Stimulated activated CD4-positive, alpha-beta T cell treated with anti-CD3 and anti-CD28 coated beads, Interleukin-12 subunit alpha, Interleukin-12 subunit beta, amount 100 ng/mL, for 24 hours (primary cell): ENCODE measurements at places on chromosomes 5 and 9.

- no peak for DNase-seq
Observed at GRCh38 chr5:124059200-124059599, 547.2 kb downstream of the CSNK1G3 start.

- DNase-seq: no peak
Observed at GRCh38 chr5:72561148-72561972, 54.1 kb upstream of the ZNF366 start.

DNA sequence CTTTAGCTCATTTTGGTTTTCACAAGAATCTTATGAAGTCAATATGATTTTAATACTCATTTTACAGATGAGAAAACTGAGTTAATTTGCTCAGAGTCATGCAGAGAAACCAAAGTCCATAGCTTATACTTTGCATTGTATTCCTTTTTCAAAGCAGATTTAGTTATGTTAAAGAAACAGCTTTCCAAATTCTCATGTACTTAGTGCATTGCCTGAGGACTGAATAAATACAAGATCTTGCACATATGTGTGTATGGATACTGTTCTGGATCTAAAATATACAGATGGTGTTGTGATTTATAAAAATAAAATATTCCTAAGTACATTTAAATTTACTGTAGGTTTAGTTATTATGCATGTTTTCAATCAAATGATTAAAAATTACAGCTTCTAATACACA, 43.5 kb upstream of the CD180 start:
- DNase-seq: no peak

GRCh38 chr9:135340143-135340655, 139.4 kb upstream of the PPP1R26 start:
- no peak for DNase-seq

DNA sequence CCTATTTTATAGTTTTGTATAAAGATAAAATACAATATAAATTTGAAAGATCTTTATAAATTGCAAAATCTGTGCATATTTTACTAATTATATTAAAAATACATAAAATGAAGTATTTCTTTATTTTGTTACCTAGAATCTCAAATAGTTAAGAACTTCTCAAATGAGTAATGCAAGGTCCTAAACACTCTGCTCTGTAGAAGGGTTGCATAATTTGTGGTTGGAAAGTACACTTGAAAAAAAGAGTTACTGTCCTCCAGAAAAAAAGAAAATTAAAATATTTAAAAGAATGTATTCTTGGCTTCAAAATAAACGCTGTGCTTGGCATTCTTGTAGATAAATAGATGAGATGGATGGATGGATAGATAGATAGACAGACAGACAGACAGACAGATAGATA, 428.8 kb upstream of the CDH6 start:
- DNase-seq: no peak

GRCh38 chr9:120875643-120875953, 1.4 kb downstream of the PHF19 start:
- DNase-seq: no peak

- no peak for DNase-seq
Observed at GRCh38 chr9:91818225-91818585, 131.8 kb downstream of the ROR2 start.

GRCh38 chr9:96135753-96136290, 166.2 kb downstream of the HSD17B3 start:
- DNase-seq: no peak

GRCh38 chr9:98944734-98945074, 997 bp downstream of the COL15A1 start:
- no peak for DNase-seq

GRCh38 chr9:15755660-15756059, 202.8 kb downstream of the CCDC171 start:
- no peak for DNase-seq

- DNase-seq: no peak
Observed at GRCh38 chr9:36679710-36680109, 107.0 kb downstream of the MELK start.

- DNase-seq: no peak
Observed at GRCh38 chr5:132461569-132462070, 29.0 kb downstream of the IRF1 start.

GRCh38 chr5:153711755-153712154, 221.3 kb downstream of the GRIA1 start:
- DNase-seq: no peak

- no peak for DNase-seq
Observed at GRCh38 chr5:68033029-68033428, 182.5 kb upstream of the PIK3R1 start.

- no peak for DNase-seq
Observed at GRCh38 chr9:122835313-122835731, 6.9 kb upstream of the PDCL start.

GRCh38 chr5:173657741-173658356, 41.4 kb upstream of the BOD1 start:
- DNase-seq: no peak

- DNase-seq: no peak
Observed at GRCh38 chr5:134459010-134459403, 47.3 kb upstream of the CDKN2AIPNL start.

GRCh38 chr5:151253605-151253950, 593 bp downstream of the GM2A start:
- DNase-seq: no peak

DNA sequence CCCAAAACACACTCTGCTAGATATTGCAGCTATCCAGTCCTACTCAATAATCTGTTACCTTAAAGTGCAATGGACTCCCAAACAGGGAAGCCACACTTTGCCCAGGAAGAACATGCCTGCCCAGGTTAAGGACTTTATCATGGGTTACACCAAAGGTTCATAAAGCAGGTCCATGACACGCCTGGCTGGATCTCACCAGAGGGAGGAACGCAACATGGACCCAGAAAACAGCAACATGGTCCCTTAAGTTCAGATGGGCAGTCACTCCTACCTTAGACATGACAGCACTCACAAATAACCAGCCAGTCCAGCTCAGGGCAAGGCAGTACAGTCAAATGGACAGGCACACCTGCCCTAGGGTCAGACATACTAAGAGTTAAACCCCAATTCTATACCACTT, 3.8 kb downstream of the P4HA2 start:
- no peak for DNase-seq

GRCh38 chr9:75914883-75915452, 24.5 kb downstream of the PCSK5 start:
- DNase-seq: no peak

- DNase-seq: no peak
Observed at GRCh38 chr9:116697362-116697761, 10.3 kb downstream of the TRIM32 start.

- no peak for DNase-seq
Observed at GRCh38 chr9:68416936-68417564, 60.6 kb downstream of the PGM5 start.

DNA sequence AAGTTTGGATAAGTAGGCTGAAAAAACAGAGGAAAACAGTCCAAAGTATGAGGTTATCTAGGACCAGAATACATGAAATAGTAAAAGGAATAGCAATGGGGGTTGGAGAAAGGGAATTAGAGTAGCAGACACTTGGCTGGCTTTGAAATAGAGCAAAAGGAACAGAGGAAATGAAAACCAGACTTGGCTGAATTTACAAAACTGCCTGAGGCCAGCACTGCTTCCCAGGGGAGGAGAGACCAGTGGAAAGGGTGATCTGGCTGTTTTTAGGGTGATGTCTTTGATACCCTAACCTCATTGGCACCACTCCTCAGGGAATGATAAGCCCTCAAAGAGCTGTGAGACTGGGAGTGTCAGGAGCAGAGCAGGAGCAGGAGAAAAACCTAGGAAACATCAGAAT, 413.4 kb upstream of the SLC30A5 start:
- DNase-seq: no peak

- peak; percentile 63 for DNase-seq
Observed at GRCh38 chr9:132877824-132878694, at the start of gene AK8. Gene AK8, minus strand, starts transcription at chr9:132878284. Its CDS starts 29 bp downstream, at chr9:132878255.

GRCh38 chr5:133347039-133347438, 265.3 kb downstream of the FSTL4 start:
- DNase-seq: no peak

- DNase-seq: no peak
Observed at GRCh38 chr5:76372323-76373054, 30.6 kb upstream of the IQGAP2 start.

GRCh38 chr9:76221423-76221822, 172.8 kb downstream of the RFK start:
- DNase-seq: no peak

DNA sequence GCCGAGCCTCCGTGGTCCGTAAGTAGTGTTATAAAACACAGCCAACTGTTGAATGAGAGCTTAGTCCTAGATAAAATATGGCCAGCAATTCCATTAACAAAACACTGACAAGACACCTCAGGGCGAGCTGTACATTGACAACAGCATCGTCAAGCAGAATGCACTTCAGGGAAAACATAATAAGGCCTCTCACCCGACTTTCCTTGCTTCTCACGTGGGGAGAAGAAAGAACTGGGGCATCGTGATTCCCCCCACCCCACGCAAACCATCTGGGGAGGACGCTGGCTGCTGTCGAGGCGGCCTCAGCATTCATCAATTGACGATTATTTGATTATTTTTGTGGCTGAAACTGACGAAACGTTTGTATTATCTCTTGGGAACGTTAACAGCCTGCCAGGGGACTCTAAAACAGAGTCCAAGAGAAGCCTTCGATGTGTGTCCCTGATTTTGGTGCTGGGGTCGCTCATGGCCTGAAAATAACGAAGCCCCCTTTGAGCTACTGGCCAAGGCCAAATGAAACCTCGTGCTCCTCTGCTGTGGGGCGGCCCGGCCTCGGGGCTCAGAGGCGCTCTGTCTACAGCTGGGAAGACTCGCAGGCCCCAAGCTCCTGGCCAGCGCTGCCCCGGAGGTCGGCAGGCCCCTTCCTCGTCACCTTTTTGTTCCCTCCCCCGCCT, 464 bp downstream of the GDF9 start:
- DNase-seq: no peak

GRCh38 chr5:174925586-174925985, 201.2 kb downstream of the MSX2 start:
- no peak for DNase-seq

- no peak for DNase-seq
Observed at GRCh38 chr5:14776602-14777001, 95.0 kb downstream of the ANKH start.

DNA sequence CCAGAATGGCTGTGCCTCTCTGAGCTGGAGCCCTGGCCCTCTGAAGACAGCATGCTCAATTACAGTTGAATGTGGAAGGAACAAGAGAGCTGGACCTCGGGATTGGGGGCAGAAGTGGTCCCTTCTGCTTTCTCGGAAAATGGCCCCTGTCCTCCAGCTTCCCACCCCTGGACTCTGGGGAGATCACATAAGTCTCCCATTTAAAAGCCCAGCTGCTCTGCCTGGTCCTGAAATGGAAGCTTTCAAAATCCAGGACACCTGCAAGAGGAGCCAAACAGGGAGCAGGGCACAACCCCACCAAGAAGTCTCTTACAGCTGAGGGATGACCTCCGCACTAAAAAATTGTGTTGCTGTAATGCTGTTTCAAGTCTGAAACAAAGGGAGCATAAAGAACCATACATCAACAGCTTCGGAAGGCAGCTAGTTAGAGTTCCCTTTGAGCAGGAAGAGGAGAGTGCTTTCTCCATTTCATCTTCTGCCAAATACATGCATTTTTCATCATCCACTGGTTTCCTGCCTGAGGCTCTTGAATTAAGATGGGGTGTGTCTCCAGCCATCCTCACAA, 48.2 kb downstream of the TGFBI start:
- DNase-seq: no peak

GRCh38 chr5:109399092-109399759, 10.5 kb downstream of the PJA2 start:
- no peak for DNase-seq

GRCh38 chr9:117681888-117682287, 22.3 kb upstream of the TLR4 start:
- DNase-seq: no peak

DNA sequence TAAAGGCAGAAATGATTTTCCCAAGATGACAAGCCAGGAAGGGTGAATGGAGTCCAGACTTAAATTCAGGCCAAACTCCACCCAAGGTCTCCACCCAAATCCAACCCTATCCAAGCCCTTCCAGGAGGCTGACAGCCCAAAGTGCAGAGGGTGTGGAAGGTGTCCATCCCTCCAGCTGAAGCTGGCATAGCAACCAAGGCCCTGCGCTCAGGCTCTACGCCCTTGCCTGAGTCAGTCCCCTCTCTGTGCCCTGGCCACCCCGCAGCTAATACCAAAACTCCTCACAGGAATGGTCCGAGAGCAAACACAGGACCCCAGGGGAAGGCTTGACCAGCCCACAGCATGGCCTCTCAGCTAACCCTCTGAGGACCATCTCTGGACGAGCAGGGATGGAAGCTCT, 2.1 kb downstream of the SEPTIN8 start:
- DNase-seq: no peak

GRCh38 chr5:95280401-95281095, 4.3 kb downstream of the MCTP1 start:
- no peak for DNase-seq

DNA sequence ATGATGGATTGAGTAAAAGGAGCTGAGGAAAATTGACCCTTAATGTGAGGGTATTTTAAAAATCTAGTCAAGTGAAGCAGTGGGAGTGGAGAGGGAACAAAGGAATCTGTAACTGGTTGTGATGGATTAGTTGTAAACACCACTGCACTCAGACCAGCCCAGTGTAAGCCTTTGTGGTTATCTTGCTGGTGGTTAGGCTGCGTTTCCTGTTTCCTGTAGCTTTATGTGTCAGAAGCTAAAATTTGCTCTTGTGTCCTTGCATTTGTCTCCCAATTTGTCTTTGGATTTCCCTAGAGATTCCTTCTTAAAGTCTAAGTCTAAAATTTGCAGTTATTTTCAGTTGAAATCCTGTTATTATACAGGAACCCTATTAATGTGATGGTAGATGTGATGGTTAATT, 6.3 kb downstream of the IFNA21 start:
- DNase-seq: no peak

DNA sequence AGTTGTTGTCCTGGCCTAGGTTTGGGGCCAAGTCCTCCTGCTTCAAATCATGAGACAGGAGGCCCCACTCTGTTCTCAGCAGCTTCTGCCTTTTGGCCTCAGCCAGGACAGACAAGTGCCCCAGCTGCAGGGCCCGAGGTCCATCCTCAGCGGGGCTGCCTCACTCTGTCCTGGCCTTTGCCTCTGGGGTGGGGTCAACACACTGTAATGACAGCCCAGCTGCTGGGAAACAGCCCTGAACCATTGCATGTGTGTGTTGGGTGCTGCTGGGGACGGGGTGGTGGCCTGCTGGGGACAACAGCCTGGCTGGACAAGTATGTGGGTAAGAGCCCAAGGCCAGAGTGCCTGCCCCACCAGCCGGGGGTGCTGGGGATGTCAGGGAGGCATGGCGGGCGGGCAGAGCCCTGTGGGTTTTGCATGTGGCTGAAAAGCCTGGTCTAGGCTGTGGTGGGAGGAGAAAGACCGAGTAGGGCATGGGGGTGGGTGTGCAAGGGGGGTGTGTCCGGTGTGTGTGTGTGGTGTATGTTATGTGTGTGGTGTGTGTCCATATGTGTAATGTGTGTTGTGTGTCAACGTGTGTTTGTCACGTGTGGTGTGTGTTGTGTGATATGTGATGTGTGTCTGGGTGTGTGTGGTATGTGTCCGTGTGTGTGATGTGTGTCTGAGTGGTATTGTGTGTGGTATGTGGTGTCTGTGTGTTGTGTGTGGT, 71.7 kb downstream of the KCNT1 start:
- no peak for DNase-seq

- no peak for DNase-seq
Observed at GRCh38 chr9:86572904-86573303, 218.7 kb upstream of the TUT7 start.
